ENCODE measurements at places on chromosomes 1 and 21.

DNA sequence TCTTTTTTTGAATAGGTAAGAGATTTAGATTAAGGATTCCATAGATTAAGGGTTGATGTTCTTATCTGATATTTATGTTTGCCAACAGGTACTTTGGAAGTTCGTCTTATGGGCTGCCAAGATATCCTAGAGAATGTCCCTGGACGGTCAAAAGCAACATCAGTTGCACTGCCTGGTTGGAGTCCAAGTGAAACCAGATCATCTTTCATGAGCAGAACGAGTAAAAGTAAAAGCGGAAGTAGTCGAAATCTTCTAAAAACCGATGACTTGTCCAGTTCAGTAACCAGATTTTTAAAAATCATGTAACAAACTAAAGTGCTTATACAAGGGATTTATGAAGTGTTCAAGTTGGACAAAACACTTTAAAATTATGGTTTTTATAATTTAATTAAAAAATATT, 100.5 kb downstream of the PKN2 start:
- DNase-seq: no peak

GRCh38 chr1:93576346-93576745, 105.3 kb downstream of the BCAR3 start:
- DNase-seq: peak; percentile 66

- no peak for DNase-seq
Observed at GRCh38 chr1:239662950-239663349, 276.6 kb downstream of the CHRM3 start.

GRCh38 chr1:54239631-54240031, 39.7 kb downstream of the MRPL37 start:
- no peak for DNase-seq

DNA sequence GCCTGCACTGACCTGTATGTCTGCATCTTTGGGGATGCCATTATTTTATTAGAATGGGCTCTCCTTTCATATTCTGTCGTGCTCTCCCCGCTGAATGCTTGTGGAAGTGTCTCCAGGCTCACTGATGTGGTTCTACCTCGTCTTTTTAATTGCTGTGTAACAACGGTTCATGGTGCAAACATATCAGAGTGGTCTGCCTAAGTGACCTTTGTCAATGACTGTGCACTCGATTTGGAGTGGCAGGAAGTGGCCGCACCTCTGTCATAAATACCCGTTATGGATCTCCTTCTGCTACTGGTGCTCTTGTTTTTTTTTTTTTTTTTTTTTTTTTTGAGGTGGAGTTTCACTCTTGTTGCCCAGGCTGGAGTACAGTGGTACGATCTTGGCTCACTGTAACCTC, 38.3 kb downstream of the SPSB1 start:
- no peak for DNase-seq

DNA sequence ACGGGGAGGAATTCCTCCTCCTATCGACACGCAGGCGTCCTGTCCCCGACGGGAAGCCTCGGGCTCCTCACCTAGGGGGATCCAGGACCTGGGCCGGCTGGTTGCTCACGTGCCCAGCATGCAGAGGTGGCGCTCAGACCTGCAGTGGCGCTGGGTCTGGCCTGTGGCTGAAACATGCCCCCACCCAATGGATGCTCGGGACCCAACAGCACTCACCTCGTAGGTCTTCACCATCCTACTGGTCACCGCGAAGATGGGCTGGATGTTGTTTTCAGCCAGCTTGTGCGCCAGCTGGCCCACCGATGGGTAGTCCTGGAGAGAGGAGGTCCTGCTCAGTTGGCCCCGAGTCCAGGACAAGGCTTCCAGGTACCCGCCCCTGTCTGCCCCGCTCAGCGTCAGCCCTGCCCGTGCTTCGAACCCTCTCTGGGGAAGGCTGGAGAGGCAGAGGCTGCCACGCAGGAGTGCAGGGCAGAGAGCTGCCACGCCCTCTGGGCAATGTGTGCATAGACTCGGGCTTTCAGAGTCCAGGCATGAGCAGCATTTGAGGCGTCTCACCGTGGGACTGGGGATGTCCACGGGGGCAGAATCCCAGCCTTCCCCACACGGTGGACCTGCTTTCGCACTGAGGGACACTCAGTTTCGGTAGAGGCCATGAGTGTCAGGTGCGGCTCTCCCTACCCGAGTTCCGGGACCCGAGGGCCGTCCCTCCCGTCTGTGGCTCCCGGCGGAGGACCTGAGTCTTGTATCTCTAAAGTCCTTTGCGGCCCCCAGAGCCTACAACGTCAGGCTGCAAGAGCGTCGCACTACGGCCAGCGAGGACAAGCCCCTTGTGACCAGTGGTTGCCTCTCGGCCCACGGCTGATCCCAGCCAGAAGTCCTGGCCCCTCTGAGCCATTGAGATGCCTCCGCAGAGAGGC, 21.6 kb downstream of the ITGB2 start:
- DNase-seq: no peak

GRCh38 chr21:32515874-32516273, 69.4 kb downstream of the TCP10L start:
- DNase-seq: no peak

DNA sequence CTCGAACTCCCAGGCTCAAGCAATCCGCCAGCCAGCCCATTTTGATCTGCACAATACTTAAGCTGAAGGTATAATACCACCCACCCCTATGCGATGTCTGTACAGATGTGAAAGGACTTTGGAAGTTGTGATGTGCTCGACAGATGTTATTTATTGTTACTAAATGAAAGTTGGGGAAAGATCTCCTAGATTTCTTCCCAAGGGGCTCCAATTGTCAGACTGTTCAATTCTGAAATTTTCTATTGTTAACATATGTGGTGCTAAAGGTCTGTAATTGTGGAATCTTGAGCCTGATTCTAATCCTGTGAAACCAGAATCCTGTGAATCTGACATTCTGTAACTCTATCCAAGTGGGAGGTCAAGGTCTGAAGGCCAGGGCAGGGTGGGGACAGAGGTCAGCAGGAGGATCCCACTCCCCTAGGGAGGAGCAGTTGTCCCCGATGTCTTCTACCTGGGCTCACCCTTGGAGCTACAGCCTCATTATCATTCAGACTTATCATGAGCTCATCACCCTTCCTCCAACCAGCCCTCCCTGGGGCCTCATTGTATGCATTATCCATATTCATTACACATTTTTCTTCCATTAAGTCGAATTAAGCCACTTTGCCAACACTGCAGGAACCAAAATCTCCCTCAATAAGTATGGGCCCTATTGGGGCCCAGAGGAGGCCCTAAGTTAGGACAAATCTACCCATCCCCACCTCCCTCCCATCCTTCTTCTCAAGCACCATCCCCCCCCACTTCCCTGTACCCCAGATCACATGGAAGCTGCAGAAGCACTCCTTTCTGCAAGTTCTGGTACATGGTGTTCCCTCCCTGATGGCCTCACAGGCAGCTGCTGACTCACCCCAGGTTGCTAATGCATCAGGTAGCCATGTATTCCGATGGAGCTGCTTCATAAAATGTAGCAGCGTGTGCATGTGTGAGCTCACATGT, 32.3 kb downstream of the SHISAL2A start:
- peak; percentile 5 for DNase-seq

DNA sequence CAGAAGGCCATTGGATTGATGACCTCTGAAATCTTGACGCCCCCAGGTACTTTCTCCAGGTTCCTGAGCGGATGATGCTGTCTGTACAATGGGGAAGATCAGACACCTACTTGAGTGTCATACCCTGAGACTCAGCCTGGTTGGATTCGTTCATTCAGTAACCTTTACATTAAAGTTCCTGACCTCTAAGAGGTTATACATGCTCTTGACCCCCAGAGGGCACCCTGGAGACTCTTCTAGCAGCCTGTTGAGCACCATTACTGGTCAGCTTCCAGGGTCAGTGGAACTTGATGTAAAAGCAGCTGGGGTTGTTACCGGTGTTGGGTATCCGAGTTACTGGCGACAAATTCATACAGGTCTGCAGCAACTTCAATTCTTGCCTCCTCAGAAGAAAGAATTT, 114.3 kb upstream of the ZNF678 start:
- no peak for DNase-seq

DNA sequence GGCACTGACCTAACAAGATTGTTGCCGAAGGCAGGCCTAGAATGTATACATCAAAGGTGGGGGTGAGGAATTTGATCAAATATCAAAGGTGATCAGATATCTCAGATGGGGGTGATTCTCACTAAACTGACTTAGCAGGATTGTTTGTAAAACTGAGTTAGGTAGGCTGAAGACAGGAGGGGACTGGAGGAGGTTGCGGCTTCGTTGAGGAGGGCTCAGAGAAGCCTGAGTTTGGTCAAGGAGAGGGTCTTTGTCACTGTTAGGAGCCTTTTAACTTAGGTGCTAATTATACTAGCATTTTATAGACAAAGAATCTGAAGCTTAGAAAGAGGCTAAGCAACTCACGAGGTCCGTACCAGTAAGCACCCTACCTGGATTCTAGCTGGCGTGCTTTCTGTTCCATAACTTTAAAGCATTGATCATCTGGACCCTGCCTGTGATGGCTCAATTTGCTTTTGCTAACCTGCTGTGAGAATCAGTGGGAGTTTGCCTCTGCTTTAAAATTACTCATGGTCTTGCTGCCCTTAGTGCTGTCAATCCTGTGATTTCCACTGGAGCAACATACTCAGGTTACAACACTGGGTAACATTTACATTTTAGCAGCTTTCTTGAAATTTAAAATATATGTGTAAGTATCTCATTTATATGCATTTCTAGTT, 49.8 kb downstream of the ITSN1 start:
- no peak for DNase-seq

DNA sequence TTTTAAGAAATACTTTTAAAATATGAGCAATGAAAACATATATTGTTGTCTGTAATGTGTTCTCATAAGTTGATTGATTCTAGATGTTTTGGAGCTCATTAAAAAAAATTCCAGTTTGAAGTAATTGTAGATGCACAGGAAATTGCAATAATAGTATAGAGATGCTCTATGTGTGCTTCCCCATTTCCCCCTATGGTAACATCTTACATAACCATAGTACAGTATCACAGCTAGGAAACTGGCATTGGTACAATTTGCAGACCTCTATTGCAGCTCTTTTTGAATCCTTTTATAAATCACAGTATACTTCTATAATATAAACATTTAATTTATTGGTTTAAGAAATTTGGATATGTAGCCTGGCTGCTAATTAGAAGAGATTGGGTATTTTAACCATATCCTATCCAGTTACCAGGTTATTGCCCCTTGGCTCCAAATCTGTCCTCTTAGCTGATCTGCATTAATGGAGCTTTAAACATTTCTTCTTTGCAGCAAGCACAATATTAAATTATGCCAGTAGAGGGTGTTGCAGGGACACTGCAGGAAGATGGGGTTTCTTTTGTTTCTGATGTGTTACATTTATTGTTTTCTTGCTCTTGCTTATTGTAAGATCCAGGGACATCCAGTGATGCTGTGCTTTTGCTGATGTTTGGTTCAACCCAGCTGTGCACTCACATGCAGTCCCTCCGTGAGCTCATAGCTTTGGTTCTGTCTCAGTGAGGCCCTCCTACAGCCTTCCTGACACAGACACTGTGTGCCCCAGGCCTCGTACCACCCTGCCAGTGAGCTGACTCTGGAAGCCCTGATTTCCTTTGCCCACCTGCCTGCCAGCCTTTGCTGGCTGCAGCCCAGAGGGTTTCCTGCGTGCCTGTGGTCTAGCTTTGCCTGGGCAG, 103.3 kb downstream of the RABGAP1L start:
- DNase-seq: peak; percentile 59

DNA sequence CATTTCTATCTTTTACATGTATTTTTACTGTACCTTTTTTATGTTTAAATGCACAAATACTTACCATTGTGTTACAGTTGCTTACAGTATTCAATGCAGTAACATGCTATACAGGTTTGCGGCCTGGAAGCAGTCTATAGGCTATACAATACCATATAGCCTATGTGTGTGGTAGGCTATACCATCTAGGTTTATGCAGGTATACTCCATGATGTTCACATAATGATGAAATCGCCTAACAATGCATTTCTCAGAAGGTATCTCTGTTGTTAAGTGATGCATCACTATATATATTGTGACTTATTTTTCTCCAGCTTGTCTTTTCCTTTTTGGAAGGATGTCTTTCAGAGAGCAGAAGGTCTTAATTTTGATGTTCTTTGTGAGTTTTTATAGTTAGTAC, 103.5 kb downstream of the MAST2 start:
- DNase-seq: no peak

GRCh38 chr1:99535470-99536164, 110.3 kb upstream of the PALMD start:
- no peak for DNase-seq

DNA sequence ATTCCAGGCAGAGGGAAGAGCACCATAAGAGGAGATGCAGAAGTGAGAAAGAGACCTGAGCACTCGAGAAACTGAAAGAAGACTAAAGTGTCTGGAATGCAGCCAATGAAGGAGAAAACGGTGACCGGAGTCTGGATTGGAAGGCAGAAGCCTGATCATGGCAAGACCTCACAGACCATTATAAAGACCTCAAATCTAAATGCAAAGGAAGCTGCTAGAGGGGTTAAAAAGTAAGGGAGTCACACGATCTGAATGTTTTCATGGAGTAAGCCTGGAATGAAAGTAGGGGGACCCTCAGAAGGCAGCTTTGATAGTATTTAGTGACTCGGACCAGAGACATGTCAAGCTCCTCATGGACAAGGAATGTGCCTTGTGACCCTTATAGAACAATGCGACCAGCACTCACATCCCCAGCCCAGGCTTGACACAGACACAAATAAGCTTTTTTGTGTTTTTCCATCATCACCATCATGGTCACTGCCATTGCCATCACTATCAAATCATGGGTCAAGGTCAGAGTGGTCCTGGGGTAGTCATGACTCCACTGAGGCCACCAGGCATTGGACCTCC, 183.6 kb downstream of the SEC16B start:
- no peak for DNase-seq

- DNase-seq: no peak
Observed at GRCh38 chr1:177310326-177310725, 139.6 kb downstream of the BRINP2 start.

DNA sequence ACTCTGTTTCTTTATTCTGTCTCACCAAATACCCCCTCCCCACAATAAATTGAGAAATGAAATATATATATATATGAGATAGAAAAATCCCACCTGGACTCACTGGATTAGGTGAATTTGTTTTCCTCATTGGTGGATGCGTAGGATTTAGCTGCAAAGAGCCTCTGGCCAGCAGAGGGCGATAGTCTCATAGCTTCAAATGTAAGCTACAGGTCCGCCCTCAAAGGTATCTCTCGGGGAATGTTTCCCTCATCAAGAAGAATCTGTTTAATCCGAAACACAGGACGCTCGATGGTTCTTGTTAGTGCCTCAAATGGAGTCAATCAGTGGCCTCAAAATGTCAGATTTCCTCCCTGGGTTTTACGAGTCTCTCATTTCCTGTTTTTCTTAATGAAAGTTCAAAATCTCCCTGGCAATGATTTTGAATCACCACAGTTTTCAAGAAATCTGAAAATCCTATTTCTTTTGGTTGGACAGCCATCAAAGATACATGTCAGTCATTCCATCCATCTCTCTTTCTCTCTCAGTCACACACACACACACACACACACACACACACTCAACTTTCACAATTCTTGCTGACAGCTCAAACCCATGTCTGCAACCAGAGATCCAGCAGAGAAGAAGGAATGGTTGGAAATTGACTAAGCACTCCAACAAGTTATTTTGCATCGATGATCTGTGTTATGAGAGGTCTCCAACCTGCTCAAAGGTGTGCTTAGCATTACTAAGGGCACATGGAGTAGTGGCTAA, 13.9 kb upstream of the CAMK1G start:
- peak; percentile 85 for DNase-seq
